ENCODE measurements at places on chromosomes 7 and 10. TPM values are rescaled to one million over a fixed set of nuclear protein-coding genes. Genes with fewer than 3 reads are reported as not detected.

GRCh38 chr10:132932461-132933307, 9.7 kb downstream of the CFAP46 start:
- DNase-seq: no peak

SRGN gene
- total RNA-seq: not detected

- peak; percentile 57 for DNase-seq
Observed at GRCh38 chr7:107879400-107880035, 11.5 kb upstream of the DLD start.

GRCh38 chr7:47034180-47034579, 547.7 kb downstream of the TNS3 start:
- DNase-seq: no peak

DNA sequence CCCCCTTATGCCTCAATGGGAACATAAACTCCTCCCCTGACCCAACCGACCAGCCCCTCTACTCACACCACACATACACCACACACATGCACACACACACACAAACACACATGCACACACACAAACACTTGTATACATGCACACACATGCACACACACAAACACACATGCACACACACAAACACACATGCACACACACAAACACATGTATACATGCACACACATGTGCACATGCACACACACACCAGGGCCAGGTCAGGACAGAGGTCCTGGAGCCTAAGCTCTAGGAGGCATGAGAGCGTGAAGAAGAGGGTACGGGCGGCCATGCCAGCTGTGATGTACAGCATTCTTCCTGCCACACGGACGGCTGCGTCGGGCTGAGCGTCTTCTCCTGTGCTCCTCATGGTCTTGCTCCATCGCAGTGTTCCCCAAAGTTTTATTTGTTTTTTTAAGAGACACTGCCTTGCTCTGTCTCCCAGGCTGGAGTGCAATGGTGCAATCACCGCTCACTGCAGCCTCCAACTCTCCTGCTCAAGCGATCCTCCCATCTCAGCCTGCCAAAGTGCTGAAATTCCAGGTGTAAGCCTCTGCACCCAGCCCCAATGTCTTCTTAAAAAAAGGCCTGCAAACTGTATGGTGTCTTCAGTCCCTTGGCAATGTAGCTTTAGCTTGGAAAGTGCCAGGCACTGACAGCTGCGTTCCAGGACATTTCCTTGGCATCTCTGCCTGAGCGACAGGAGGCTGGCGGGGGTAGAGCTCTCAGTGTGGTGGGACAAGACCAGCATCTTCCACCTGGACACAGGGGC, 38.8 kb upstream of the INPP5A start:
- no peak for DNase-seq

GRCh38 chr10:109588259-109588658, 335.1 kb downstream of the XPNPEP1 start:
- peak; percentile 1 for DNase-seq

GRCh38 chr7:106278695-106279094, 6.1 kb downstream of the NAMPT start:
- DNase-seq: no peak

ACTL6B gene
- total RNA-seq: 0.90 TPM

CALML5 gene
- total RNA-seq: not detected

DYNC1I1 gene
- total RNA-seq: 1.4 TPM

TMEM26 gene
- 0.04 TPM for total RNA-seq

- no peak for DNase-seq
Observed at GRCh38 chr10:98323221-98324164, 55.5 kb upstream of the LOXL4 start.

STEAP1 gene
- total RNA-seq: 3.3 TPM

DNA sequence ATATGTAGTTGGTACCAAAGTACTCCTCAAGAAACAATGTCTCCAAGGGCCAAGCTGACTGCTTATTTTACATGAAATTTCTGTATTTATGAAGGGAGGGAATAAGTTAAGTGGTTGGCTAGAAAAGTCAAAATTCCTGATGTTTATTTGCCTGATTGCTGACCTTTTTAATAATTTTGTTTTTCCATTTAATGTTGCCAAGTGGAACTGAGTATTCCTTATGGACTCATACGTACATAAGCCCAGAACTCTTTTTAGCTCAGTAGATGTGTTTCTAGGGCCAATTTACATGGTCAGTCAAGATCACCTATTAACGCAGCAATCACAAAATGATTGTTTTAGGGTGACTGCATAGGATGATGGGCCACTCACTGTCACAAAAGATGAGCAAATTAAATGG, 78.3 kb upstream of the FZD8 start:
- no peak for DNase-seq

GRCh38 chr7:142557971-142558582, 191.2 kb upstream of the PRSS1 start:
- DNase-seq: peak; percentile 48

DNA sequence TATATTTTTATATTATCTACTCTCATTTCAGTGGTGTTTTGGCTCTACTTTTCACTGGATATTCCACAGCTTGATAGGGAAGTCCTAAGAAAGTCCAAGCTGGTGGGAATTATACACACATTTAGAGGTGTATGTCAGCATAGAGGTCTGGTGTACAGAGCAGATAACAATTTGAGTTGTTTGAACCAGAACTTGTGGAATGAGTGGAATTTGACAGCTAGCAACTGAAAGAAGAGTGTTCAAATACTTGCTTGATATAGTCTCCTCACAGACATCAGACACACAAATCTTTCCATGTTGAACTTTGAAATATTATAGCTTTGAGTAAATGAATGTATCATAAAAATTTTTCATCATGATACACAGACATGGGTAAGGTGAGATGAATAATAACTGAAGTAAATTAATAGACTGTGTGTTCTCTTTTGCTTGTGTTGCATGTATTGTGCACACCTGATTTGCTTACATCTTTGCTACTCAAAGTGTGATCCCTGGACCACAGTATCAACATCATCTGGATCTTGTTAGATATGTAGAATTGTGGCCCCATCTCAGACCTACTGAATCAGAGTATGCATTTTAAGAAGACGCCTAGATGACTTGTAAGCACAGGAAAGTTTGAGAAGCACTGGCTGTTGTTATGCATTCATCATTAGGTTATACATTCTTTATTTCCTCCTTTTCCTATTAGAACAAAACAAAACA, 91.5 kb downstream of the ABCA13 start:
- DNase-seq: no peak

EPO gene
- 0.15 TPM for total RNA-seq

OR6V1 gene
- not detected for total RNA-seq

GRCh38 chr10:46516660-46517416, 39.6 kb downstream of the GPRIN2 start:
- DNase-seq: no peak

DNA sequence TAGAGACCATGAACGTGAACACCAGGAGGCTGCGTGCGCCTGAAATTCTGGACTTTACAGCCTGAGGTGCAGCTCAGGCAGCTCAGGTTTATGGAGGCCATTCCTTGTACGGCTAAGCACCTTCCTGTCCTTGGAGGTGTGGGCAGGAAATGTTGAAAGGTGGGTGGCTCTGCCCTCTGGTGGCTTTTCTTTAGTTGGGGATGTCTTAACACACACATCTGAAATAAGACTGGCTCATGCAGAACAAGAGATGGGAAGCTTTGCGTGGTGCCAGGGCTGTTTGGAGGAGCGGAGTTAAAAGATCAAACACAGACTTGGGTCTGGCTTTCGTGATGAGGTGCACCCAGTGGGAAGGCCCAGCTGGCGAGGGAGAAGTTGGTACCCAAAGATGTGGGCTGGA, 64.1 kb downstream of the DOCK1 start:
- peak; percentile 66 for DNase-seq

DNA sequence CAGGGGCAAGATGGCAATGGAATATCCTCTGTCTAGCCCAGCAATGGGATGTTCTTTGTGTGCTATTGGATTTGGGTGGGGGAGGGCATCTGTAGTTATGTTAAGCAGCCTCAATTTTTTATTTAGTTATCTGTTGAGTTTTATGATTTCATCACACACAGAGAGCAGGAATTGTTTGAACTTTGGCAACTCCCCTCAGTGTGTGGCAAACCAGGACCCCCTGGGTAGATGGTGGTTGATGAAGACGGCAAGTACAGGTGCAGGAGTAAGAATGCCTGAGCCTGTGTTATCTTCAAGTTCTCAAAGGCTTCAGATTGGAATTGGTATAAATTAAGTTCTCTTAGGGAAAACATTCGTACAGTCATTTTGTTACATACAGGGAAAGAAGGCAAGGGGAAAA, 142.4 kb upstream of the SAMD8 start:
- DNase-seq: no peak

PON1 gene
- total RNA-seq: not detected

GRCh38 chr7:2735744-2736143, 47.7 kb downstream of the AMZ1 start:
- DNase-seq: peak; percentile 23

DNA sequence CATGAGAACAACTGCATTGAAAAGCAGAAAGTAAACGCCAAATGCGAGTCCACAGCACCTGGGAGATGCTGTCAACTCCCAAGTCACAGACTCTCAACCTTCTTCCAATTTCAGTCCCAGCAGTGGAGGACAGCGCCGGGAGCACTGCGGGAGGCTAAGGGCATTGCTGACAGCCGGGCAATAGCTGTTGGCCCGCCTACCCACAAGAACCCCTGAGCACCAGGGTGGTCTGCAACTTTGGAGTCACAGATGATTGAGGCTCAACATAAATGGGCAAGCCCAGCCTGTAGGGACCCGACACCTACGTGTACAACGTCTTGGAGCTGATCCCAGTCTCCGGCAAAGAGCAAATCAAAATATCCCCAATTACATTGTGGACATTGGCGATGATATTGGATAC, 262.9 kb downstream of the TCERG1L start:
- DNase-seq: peak; percentile 41

All from H7 (cell line).